ENCODE measurements at places on chromosomes 1 and 21. TPM values are rescaled to one million over a fixed set of nuclear protein-coding genes. Genes with fewer than 3 reads are reported as not detected.

GRCh38 chr21:44083631-44084291 is 23.4 kb upstream of the PWP2 start:
- no peak for DNase-seq

The PLXNA2 gene
- total RNA-seq, result 18.6 TPM

DNA sequence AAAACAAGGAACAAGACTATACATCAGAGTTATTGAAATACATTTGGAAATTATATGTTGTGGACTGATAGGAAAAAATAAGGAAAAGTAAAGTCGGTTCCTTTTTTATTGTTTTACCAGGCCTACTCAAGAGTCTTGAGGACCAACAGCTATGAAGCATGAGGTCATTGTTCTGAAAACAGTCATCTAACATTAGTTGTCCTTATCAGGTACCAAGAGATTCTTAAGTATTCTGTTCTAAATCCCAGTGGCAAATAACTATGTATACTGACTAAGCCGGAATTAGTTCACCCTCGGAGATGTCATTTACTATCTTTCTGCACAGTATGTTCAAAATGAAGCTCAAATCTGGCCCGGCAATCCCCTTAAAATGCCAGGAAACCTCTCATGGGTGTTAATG is 585 bp downstream of the ADGRL4 start:
- DNase-seq, result peak; percentile 6

DNA sequence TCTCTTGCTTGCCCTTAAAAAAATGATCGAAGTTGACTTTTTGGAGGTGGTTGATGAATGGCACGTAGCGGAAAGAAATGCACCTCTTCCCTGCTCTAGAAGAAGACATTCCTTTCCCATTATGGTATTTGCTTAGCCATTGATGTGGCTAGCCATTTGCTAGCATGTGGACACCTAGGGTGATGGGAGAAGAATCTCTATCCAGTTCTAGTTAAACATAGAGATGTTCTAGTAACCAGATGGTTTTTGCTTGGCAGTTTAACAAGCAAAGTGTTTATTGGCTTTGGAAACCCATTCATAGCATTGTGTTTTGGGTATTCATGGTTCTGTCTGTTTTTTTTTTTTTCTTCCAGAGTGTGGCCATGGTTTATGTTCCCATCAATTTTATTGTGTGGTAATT is 78.9 kb downstream of the KCNJ6 start:
- no peak for DNase-seq

GRCh38 chr1:108107658-108108057 is 92.5 kb downstream of the SLC25A24 start:
- DNase-seq, result peak; percentile 59

DNA sequence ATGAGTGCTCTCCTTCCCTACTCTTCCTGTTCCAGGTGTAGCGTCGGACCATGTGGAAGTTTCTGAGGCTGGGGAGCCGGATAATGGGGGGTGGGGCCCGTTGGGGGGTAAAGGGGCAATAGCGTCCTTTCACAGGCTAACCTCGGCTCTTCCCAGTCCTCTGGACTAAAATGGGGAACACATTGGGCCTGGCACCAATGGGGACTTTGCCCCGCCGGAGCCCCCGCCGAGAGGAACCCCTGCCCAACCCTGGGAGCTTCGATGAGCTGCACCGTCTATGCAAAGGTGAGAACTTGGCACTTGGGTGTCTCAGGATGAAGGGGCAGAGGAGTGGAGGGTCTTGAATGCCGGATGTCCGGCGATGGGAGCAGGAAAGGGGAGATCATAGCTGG is 456 bp downstream of the TOMM40L start:
- DNase-seq, result no peak

DNA sequence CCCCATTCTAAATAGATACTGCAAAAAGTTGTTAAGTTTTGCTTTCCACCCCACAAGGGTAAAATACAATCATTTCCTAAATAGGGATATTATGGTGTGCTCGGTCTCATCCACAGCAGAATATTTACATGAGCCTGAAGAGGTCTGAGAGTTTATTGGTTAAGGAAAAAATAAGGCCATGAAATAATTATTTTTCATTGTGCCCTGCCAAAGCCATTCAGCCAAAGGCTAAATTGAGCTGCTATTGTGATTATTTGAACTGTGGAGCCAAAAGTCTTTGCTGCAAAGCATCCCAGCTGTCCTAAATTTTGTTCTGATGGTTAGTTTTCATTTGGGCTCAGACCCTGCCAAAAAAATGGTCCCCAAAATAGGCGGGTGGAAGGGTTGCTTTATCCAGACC is 298.7 kb upstream of the ESRRG start:
- no peak for DNase-seq

- DNase-seq, result no peak
These were observed 30.5 kb upstream of the FGGY start for GRCh38 chr1:59266180-59266926.

The SPATA1 gene
- 1.3 TPM for total RNA-seq

DNA sequence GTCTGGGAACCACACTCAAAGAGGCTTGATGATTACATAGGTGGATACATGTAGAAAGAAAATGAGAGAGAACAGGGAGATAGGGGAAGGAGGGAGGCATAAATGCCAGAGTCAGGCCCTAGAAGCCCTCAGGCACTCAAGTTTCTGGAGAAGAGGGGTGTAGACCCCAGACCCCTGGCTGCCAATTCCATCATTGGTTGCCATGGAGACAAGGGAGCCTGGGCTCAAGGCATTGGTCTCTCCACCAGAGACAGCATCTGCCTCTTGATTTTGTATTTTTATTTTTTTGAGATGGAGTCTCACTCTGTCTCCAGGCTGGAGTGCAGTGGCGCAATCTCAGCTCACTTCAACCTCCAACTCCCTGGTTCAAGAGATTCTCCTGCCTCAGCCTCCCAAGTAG is 114.3 kb upstream of the GRIK3 start:
- no peak for DNase-seq

The NPHP4 gene
- 6.5 TPM for total RNA-seq

DNA sequence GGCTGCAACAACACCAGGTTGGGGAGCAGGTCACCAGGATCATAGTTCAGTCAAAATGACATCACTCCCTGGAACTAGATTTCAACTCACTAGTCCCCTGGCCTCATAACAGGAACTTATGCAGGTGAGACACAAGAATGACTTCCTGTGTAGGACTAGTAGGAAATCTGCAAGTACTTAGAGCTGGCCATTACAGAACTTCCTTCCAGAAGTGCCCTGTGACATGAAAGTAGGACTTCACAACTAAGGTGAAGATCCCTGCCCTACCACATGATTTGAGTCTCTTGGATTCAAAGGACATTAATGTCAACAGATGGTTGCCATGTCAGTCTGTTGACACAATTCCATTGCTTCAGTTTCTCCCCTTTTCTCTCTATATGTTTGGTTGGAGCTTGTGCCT is 223.1 kb downstream of the RPS6KC1 start:
- DNase-seq, result no peak

- peak; percentile 26 for DNase-seq
These were observed 34.9 kb downstream of the ARID1A start for GRCh38 chr1:26730695-26731094.

The OR2G6 gene
- total RNA-seq, result not detected

The KRTAP10-3 gene
- total RNA-seq, result not detected

GRCh38 chr1:23217421-23218115 is at the start of gene HTR1D:
HTR1D (minus strand) TSS chr1:23217502; CDS start chr1:23194219, 23,283 bp downstream.
- no peak for DNase-seq

DNA sequence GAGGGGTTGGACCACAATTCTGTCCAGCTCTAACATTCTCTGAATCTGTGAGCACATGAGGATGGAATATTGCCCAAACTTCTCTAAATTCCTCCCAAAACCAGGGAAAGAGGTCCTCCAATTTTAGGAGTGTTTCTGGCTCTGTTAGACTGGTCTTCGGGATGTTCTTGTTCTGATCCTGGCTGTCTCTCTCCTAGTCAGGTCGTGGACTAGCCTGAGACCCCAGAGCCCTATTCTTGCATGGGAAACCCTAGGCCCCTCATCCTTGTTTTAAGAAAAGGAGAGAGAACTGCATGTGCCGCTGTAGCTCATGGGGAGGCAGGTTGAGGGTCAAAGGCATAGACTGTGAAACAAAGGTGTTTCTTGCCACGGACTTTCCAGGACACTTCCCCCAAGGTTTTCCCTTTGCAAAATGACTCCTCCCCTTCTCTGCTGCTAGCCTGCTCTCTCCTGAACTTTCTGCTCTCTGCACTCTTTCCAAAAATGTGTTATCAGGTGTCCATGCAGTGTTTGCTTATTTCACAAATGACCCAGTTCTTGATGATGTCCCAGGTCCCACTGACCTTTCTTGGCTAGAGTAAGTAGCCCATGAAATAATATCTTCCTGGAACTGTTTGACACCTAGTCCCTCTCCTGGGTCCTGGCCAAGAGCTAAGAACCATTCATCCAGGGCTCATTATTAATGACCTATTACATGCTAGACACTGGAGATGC is 29.3 kb upstream of the RD3 start:
- no peak for DNase-seq

- DNase-seq, result no peak
These were observed 81.1 kb upstream of the FGGY start for GRCh38 chr1:59215766-59216291.

- DNase-seq, result no peak
These were observed 57.4 kb upstream of the CITED4 start for GRCh38 chr1:40919475-40920011.

GRCh38 chr1:53337499-53337898 is 9.6 kb upstream of the LRP8 start:
- no peak for DNase-seq

The ZYG11B gene
- 28.5 TPM for total RNA-seq

DNA sequence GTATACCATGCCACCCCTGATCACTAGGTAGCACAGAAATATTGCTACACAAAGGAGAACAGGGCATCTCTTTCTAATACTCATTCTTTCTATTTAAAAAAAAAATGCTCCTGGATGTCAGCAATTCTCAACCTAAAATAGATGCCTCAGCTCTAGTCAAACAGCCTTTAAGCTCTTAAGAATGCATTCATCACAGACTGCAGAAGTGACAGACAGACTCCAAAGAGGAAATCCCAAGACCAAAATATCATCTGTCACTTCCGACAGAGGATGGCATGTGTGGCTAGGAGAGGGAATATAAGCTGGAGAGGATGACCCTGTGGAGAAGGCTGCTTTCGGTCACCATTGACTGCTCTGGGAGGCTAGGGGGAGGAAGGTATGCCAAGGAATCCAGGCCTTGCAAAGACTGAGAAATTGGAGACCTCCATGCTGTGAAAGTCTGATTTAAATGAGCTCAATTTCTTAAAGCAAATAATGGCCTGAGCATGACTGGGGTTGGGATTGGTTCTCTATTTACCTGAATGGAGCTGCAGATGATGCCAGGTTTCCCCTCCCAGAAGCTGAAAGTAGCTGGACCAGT is 277.4 kb downstream of the BRINP2 start:
- DNase-seq, result no peak

The ZBTB8OS gene
- 46.7 TPM for total RNA-seq

The CCDC28B gene
- 12.4 TPM for total RNA-seq

The NLRP3 gene
- 4.5 TPM for total RNA-seq

The APOBEC4 gene
- not detected for total RNA-seq

All from HFFc6 (cell line).